Motor neuron (in vitro differentiated cells): ENCODE measurements at places on chromosomes 1 and 21. TPM values are rescaled to one million over a fixed set of nuclear protein-coding genes. Genes with fewer than 3 reads are reported as not detected.

DNA sequence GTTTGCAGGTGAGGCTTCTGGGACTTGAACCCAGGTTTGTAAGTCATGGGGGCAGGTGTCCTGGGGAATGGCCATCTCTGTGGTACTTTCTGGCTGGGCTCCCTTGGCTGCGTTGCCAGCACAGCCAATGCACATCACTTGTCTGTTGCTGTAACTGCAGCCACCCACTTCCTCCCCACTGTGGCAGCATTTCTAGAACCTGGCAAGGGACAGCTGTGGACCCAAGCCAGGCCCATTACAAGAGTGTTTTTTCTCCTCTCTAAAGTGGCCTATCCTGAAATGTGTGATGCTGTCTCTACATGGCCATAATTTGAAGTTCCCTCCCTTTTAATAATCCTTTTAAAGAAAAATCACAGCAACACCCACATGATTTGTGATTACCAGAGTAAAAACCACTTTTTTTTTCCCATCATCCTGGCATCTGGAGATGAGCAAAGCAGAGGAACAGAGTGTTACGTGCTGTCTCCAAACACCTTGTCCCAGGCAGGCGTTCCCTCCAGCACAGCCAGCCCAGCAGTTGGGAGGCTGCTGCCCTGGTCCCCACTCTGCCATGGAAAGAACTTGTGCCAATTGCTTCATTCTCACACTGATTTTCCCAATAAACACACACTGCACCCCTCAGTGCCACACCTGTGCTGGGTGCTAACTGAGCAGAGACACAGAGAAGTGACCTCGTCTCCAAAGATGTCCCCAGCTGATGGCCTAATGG lies 360.6 kb upstream of the USP24 start:
- ATAC-seq, result no peak

DNA sequence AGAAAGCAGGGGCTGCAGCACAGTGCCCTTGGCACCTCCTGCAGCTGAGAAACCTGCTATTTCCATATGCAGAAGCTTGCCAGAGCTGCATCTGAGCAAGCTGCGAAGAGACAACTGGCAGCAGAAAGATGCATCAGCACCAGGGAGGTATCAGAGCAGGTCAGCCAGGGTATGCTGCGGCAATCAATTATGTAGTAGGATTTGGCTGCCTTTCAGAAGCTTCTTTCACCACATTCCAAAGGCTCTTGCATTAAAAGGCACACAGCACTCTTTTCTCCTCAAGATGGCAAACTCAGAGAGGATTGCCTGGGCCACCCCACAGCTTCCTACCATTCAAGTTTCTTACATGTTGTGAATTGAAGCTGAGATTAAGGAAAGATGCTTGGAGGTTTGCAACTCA lies 47.6 kb upstream of the RAP1A start:
- no peak for ATAC-seq

The DDR2 gene
- 3.0 and 3.8 TPM in 2 replicates for total RNA-seq

DNA sequence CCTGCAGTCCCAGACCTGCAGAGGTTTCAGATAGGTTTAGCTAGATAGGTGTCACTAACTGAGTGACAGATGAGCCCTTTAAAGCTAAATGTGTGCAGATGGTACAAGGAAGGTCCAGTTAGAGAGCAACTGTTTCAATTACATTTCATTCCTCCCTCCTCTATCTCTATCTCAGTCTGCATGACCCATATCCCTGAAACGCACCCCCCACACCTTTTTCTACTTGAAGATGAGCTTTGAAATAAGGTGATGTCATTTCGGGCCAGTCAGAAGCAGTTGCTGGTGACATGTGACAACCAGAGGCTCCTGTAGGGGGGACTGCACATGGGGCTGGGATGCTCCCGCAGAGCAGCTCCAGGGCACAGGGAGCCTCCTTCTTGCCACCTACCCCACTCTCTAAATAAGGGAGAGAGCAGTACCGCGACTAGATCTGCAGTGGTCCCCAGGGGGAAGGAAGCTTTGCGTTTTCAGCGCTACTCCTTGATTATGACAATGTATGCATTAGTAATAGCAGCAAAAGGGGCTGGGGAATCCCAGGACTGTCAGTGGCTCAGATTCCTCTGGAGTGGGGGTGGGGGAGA lies 4.3 kb downstream of the ATP8B2 start:
- peak; percentile 58 for ATAC-seq

DNA sequence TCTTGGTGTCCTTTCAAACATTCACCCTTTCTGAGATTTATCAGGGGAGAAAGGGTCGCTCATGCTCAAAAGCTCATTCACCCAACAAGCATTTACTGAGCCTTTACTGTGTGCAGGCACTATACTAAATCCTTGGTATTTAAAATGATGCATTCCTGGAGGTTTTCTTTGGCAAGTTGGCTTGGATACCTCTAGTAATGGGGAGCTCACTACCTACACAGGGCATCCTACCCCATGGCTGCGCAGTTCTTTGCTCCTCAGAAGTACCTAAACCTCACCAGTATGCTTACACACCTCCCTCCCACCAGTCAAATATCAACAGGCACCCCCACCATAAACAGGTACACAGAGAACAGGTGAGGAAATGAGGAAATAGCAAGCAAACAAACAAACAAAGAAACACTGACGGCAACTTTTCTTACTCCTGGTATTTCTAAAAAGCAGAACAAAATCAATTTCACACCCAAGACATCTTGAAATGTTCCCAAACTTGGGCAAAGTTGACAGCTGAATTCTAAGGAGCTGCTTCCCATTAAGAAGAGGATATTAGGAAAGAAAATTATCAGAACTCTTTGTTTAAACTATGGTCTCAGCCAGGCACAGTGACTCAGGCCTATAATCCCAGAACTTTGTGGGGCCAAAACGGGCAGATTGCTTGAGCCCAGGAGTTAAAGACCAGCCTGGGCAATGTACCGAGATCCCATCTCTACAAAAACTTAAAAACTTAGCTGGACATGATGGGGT lies 104.8 kb downstream of the PSMG1 start:
- ATAC-seq, result no peak

The LRRN2 gene
- total RNA-seq, result 7.5 and 8.4 TPM in 2 replicates

DNA sequence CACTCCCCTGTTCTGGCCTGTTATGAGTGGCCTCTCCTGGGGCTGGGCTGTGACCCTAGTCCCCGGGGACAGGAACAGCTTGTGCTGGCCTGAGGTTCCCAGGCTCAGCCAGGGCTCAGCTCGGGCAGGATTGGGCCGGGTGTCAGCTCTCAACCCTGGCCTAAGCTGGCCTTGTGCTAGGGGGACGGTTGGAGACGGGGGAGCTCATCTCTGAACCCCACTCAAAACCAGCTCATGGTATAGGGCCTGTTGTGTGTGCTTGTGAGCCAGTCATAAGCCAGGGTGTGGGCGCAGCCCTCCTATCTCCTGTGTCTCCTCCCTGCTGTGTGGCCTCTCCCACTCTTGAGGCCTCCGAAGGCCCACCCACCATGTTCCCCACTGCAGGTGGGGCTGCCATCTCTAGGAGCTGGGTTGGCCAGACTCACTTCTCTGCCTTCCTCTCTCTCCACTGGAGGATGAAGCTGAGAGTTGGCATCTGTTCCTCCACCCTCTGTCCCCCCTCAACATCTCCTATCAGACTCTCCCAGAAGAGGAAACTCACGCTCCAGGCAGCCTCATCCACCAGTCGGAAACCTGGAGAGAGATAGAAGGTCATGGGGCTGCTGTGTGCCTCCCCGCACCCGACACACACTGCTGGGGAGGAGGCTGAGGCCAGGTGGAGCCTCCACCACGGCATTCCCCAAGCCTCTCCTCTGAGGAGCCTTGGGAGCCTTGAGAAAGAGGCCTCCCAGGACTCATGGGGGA lies 1.4 kb downstream of the PEAR1 start:
- no peak for ATAC-seq

The HAO2 gene
- not detected in 2 replicates for total RNA-seq

DNA sequence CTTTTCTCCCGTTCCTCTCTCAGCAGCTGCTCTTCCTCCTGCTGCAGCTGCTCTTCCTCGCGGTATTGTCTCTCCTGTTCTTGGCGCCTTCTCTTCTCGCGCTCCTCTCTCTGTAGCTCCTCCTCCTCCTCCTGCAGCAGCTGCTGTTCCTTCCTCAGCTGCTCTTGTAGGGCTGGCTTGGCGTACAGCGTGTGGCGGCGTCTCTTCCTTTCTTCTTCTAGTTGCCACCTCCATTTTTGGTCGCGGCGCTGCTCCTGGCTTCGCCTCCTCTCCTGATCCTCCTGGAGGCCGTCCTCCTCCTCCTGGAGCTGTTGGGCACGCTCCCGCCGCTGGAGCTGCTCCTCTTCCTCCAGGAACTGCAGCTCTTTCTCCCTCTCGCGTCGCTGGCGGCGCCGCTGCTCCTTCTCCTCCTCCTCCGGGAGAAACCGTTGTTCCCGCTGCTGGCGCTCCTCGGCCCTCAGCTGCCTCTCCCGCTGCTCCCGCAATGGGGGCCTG lies 4.8 kb downstream of the TCHH start:
- peak; percentile 58 for ATAC-seq

- no peak for ATAC-seq
These were observed 40.2 kb downstream of the RASAL2 start for GRCh38 chr1:178134061-178134460.

- no peak for ATAC-seq
These were observed 67.8 kb upstream of the BCAR3 start for GRCh38 chr1:93749487-93749886.

DNA sequence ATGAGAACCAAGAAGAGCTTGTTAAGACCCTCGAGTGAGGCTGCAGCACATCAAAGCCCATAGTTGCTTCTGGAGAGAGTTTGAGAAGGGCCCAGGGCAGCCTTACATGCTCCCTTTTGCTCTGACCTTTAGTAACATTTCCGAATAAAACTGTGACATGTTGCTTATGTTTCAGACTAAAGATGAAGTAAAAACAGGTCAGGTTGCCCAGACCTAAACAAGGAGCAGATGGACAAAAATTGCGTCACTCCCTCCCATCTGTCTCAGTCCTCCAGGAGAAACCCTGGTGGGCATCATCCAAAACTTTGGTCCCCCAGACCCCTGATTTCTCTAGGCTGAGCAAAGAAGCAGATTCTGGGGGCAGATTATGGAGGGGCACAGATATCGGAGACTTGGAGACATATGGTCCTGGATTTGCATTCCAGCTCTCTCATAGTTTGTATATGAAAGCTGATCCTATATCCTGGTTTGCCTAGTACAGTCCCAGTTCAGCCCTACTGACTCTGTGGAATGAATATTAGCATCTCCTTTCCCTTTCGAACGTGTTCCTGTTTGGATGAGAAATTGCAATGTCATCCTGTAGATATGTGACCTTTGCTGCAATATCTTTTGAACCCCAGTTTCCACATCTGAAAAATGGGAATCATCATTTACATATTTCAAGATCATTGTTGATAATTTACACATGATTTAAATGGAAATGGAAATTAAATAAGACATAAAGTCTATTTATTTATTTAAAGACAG lies 304.9 kb upstream of the USP24 start:
- ATAC-seq, result no peak

The RNU11 gene
- not detected in 2 replicates for total RNA-seq

GRCh38 chr1:77514921-77515776 lies 167.3 kb downstream of the ZZZ3 start:
- peak; percentile 56 for ATAC-seq

The UTS2 gene
- total RNA-seq, result 1.3 and 2.9 TPM in 2 replicates

The SLAMF9 gene
- not detected in 2 replicates for total RNA-seq

- no peak for ATAC-seq
These were observed 25.7 kb downstream of the ARHGEF19 start for GRCh38 chr1:16186655-16187235.

The LENEP gene
- 0.78 and 0.89 TPM in 2 replicates for total RNA-seq

GRCh38 chr1:92538048-92538412 lies 51.3 kb upstream of the GFI1 start:
- no peak for ATAC-seq

The C1orf94 gene
- 0.24 and 0.30 TPM in 2 replicates for total RNA-seq

DNA sequence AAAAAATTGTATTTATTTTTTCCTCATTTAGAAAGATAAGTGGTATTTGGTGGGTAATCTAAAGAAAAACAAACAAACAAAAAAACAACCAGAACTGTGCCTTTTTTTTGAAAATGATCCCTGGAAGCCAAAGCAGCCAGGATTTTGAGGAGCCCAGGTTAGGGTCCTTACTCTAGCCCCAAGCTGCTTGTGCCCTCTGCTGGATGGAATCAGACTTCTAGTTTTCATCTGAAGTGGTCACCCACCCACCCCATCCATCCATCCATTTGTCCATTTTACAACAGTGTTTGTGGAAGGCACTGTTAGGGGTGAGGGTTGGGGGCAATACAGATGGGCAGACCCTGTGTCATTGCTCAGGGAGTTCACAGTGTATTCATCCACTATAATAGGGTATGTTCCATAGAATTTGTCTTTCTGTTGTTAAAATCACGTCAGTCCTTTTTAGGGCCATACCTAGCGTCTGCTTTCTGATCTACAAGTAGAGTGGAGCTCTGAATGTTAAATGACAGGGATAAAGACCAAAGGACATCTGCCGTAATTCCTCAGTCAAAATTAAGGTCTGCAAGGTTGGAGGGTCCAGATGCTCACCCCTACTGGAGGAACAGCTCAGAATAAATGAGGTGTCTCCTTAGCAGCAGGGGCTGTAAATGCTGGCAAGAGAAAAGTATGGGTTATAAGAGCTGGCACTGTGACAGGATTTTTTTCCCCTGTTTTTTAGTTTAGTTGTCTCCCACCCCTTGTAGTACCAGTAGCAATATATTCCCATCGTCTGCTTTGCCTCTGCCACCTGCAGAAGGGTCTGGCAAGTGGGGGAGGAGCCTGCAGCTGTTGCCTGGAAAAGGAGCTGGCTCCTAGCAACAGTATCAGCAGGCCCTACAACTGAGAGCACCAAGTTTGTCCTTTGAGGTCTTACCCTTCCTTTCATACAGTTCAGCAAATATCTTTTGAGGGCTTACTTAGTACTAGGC lies 3.2 kb downstream of the LRRC42 start:
- ATAC-seq, result no peak

DNA sequence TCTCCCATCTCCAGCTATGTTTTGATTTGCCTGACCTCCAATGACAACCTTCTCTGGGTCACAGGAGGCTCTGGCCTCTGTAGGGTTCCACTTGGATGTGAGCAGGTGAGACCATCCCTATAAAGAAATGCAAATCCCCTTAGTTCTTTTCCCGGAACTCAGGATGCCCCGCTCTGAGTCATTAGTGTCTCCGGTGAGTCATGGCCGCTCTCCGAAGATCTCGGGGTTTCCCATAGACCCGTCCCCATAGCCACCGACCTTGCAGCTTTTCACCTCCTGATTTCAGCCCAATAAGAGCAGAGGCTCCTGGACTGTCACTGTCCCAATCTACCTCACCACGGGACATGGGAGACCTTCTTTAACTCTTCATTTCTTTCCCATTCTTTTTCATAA lies 98.2 kb downstream of the PGBD5 start:
- no peak for ATAC-seq

The PTPRC gene
- total RNA-seq, result 0.97 and 1.3 TPM in 2 replicates

DNA sequence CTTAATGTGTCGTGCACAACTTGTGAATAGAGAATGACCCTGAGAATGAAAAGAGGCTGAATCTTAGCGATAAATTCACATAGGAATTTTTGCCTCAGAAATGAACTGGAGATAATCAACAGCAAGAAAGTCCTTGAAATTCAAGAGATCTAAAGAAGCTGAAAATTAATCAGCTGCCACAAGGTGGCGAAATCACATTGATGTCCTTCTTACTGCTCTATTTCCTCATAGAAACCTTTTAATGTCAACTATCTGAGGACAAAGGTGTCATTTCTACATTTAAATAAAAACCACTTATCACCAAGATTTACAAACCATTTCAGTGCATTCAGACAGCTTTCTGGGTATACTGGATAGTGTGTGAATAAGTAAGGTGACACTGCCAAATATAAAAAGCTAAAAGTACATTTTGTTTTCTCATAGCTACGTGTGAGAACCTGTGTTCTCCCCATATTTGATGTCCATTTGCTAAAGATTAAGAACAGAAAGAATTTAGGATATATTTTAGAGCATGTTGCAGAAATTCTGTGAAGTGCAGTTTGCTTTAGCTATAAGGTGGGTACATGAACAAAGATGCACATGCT lies 485.3 kb upstream of the PTBP2 start:
- peak; percentile 22 for ATAC-seq

GRCh38 chr1:230271300-230272035 lies 154.7 kb downstream of the PGBD5 start:
- ATAC-seq, result no peak

The TUT4 gene
- total RNA-seq, result 80.6 and 87.6 TPM in 2 replicates
